ENCODE measurements at places on chromosomes 5 and 9.

- DNase-seq, result no peak
Measured at GRCh38 chr5:110965773-110966581, 105.5 kb upstream of the TSLP start.

GRCh38 chr9:94644543-94644942 is 5.2 kb upstream of the FBP1 start:
- DNase-seq, result no peak

DNA sequence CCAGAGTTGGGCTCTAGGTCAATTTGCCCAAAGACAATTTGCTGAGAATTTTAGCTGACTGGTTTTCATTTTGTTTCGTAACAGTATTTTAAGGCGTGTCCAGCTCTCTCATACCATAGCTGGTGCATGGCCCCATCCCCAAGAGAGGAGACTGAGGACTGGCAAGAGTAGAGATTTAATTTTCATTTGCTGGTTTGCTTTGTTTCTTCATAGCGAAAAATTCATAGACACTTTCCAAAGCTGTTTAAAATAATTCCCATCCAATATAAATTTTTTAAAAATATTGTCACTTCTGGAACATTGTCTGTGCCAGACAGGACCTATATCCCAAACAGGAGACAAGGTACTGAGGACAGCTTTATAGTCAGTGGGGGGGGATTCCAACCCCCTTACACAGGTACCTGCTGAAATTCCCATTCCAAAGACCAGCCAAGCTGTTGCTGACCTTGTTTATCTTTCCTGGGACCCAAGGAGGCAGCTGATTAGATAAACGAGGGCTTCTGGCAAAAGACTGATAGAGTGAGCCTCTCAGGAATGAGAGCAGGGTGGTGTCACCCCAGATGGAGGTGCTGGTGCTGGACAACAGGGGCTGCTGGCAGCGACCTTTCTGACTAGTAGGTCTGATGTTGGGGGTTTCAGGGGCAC is 6.8 kb upstream of the ANGPTL2 start:
- no peak for DNase-seq

DNA sequence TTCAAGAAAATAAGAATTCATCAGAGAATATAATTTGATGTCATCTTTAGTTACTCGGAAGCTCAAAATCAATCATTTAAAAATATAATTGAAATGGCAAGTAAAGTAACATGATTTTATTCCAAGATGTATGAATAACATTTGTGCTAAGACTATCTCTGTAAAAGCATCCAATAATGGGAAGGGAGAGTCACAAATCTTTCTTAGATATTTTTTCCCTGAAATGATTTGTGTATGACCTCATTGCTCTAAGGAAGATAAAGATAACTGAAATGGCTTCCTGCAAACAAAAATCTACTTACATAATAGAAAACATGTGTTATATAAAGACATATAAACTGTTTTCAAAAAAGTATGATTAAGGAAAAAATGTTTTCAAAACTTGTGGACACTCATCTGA is 97.4 kb upstream of the FGF10 start:
- DNase-seq, result no peak

GRCh38 chr9:89826186-89826585 is 221.4 kb downstream of the GADD45G start:
- no peak for DNase-seq

DNA sequence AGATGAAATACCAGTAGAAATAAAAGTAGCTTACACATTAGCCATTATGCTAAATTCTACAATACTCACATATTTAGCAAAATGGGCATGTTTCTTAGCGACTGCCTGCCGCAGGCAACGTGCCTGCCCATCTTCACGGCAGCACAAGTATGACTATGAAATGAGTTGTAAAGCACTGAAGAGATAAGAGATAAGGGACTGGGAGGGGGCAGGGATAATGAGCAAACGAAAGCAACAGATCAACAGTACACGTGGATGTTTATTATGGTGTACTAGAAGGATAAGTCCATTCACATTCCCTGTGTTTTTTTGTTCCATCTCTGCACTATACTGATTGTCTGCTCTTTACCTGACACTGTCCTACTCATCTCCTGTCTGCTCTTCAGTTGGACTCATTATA is 44.1 kb upstream of the KCNN2 start:
- DNase-seq, result no peak

- DNase-seq, result no peak
Measured at GRCh38 chr9:115439641-115440040, 321.7 kb upstream of the TNC start.

DNA sequence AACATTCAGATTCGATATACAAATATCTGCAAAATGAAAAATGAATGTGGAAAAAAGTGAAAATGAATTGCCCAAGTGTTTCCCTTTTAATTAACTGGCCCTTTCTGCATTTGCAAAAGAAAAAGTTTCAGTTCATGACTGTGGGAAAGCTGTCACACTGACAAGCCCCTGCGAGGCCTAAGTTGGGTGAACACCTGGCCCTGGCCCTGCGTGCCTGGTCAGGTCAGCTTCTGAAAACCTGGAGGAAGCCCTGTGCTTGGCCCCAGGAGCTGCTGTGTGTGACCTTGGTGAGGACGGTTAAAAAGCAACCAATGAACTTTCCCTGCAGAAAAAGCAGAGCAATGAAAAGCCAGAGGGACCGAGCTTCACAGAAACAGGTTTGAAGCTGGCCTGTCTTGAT is 41.0 kb upstream of the SHC3 start:
- DNase-seq, result no peak

- no peak for DNase-seq
Measured at GRCh38 chr9:38336341-38336740, 56.2 kb upstream of the ALDH1B1 start.

DNA sequence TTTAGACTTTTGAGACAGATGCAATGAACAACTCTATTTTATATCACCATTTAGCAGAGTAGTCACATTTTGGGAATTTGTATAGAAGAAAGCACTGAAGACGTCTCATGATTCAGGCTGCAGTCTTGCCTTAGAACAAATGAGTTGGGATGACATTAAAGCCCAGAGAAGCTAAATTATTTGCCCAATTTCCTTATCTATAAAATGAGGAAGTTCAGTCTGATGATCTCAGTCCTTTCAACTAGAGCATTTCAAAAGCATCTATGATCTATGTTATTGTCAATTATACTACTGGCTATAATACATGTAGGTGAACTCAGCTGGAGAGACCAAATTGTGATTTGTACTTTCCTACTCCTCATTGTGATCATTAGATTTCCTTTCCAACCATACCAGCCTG is 154.1 kb downstream of the OSTF1 start:
- DNase-seq, result no peak

GRCh38 chr5:132427281-132428146 is 58.0 kb downstream of the SLC22A5 start:
- no peak for DNase-seq

GRCh38 chr9:136847826-136848392 is 1.3 kb upstream of the PHPT1 start:
- peak; percentile 37 for DNase-seq

- DNase-seq, result no peak
Measured at GRCh38 chr5:153400931-153401330, 89.5 kb upstream of the GRIA1 start.

GRCh38 chr9:127853312-127854183 is 910 bp downstream of the ENG start:
- DNase-seq, result no peak

- DNase-seq, result no peak
Measured at GRCh38 chr5:128538250-128539037, 399 bp upstream of the FBN2 start.

DNA sequence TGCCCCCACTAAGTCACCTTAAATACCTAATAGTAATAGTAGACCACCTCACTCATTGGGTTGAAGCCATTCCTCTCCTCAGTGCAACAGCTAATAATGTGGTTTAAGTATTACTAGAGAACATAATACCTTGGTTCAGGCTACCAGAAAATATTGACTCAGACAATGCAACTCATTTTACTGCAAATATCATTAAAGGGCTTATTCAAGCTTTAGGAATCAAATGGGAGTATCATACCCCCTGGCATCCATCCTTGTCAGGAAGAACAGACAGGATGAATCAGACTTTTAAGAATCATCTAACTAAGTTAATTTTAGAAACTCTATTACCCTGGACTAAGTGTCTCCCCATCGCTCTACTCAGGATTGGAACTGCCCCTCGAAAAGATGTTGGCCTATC is 6.8 kb upstream of the RNF180 start:
- DNase-seq, result no peak

- DNase-seq, result no peak
Measured at GRCh38 chr9:81671880-81672280, 17.5 kb downstream of the TLE1 start.

GRCh38 chr9:81724242-81724889 is 35.0 kb upstream of the TLE1 start:
- no peak for DNase-seq

- DNase-seq, result no peak
Measured at GRCh38 chr5:111389390-111390082, 122.8 kb downstream of the STARD4 start.

- DNase-seq, result no peak
Measured at GRCh38 chr5:90558344-90559192, at the start of gene ADGRV1. Gene ADGRV1 (plus strand): TSS chr5:90558797. CDS start chr5:90558896, 99 bp downstream.

- no peak for DNase-seq
Measured at GRCh38 chr5:137937994-137938750, 48.9 kb downstream of the PKD2L2 start.

DNA sequence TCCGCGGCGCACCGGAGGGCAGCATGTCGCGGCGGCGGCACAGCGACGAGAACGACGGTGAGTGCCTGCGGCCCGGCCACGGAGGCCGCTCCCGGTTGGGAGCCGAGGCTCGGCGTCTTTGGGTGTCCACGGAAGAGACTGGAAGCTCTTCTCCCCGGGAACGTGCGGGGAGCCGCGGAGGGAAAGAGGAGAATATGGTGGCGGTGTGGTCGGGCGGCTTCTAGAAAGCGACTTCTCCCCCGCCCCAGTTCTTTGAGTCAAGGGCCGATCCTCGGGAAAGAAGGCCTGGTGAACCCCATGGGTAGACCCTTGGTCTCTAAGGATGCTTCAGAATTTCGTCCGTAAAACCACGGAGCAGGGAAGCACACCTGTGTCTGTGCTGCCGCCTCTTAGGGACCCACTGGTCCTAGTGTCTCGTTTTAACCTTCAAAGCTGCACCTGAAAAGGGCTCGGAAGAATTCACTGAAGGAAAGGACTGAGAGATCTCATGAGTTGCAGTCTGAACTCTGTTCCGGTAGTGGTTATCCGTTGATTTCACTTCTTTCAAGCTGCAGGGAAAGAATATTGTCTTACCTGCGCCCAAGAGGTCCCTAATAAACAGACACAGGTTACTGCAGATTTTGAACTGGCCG is 354 bp downstream of the NCBP1 start:
- DNase-seq, result peak; percentile 9

- no peak for DNase-seq
Measured at GRCh38 chr5:72558383-72558782, 51.2 kb upstream of the ZNF366 start.

GRCh38 chr5:150454492-150455229 is 5.1 kb upstream of the RPS14 start:
- no peak for DNase-seq

- DNase-seq, result no peak
Measured at GRCh38 chr9:127139071-127139731, 16.8 kb upstream of the ANGPTL2 start.

- no peak for DNase-seq
Measured at GRCh38 chr9:2743937-2744529, 26.7 kb downstream of the KCNV2 start.

DNA sequence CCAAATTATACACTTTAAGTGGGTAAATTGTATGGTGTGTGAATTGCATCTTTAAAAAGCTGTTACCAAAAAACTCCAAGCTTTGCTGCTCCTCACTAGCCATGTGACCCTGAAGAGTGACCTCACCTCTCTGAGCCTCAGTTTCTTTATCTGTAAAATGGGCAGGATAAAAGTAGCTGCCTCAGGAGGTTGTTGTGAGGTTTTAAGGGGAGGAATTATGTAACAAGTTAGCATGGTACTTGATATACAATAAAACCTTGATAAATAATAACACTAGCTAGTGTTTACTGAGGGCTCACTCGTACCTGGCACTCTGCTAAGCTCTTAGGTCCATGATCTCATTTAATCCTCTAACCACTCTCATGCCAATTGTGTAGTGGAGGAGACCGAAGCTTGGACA is 19.0 kb upstream of the PHF19 start:
- DNase-seq, result no peak

DNA sequence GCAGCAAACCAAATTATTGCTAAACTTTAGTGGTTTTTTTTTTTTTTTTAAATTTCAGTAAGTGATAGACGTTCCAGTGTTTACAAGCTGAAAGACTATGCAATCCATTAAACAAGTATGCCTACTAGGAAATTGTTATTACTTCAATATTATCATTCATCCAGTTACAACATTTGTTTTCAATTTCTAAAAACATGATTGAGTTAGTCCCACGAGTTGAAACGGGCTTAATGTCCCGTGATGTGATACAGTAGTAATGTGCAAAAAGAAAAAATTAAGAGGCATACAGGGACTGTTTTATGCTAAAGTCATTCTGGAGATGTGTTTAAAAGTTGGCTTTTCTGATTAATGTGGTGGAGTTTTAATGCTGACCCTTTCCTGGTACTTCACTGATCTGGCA is 550.3 kb upstream of the DMAC1 start:
- no peak for DNase-seq

All from stimulated activated CD8-positive, alpha-beta memory T cell treated with anti-CD3 and anti-CD28 coated beads, Interleukin-15, amount 100 ng/mL, for 4 hours (primary cell).